ENCODE measurements at places on chromosomes 2 and 18.

DNA sequence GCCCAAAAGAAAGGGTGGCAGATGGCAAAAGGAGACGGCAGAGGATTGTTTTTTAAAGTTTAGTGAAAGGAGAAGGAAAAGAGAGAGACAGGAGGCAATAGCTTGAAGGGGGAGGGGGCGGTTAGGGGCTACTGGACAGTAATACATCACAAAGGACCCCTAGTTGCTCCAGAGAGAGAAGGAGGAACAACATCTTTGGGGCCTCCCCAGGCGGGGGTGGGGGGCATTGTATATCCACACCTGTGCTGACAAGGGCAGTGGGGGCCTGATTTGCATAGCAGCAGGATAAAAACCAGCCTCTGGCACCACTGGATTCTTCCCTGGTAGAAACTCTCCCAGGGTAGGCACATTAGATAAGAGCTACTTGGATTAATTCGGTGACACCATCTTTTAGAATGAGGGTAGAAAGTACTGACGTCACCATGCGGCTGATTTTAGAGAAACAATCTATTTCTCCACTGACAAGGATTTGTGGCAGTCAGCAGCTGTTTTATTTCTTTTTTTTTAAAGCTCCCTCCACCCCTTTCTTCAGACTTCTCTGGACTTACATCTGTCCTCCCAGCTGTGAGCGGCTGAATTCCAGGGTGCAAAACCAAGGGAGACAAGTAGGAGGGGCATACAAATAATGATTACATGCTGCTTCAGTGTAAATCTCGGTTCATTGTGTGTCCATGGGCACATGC, 199.8 kb upstream of the NRP2 start:
- no peak for DNase-seq

- no peak for DNase-seq
Measured at GRCh38 chr2:75180476-75180875, 18.8 kb downstream of the TACR1 start.

DNA sequence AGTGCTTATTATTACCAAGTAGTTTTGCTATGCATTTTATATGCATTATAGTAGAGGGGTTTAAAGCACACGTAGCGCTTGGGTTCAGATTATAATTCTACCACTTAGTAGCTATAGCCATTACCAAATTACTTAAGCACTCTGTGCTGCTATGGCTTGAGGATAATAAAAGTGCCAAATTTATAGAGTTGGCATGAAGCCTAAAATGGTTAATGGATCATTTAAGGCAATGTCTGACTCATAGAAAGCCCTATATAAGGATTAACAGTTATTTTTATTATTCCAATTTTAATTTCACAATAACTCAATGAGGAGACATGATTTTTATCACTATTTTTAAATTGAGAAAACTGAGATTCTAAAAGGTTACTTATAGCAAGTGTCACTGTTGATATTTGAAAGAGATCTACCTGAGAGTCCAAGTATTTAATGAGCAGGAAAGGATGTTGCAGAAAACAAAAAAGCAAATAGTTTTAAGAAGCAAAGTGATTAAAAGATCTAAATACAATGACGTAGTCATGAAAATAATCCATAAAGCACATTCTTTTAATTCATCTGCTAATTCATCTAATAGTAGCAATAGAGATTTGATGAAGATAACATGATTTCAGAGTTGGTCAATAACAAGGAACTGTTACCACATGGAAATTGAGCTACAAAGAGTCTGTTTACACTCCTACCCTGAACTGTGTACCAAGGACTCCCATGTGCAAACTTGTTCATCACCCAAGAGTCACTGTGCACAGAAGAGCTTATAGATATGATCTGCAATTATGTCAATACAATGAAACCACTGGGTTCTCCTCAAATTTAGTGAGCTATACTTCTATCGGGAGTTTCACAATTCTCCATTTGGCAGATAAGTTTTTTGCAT, 78.8 kb upstream of the DTNA start:
- DNase-seq, result no peak

DNA sequence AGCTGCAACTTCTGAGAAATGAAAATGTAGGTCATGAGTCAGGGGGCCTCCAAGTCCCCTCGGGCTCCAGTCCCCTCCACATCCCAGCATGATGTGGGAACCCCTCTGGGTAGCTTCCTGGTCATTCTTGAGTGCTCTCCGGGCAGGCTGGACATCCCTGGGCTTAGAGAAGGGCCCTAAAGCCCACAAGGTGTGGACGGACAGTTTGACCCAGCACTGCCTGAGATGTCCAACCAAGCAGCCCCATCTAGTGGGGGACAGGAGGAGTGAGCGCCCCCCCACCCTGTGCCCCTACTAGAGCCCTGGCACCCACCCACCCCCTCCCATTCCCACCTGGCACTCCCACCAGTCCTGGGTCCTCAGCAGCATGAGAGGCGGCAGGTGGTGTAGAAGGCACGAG, 46.0 kb downstream of the CYP27C1 start:
- DNase-seq, result no peak

GRCh38 chr2:200871151-200871550, 6.7 kb upstream of the CLK1 start:
- DNase-seq, result no peak

- DNase-seq, result no peak
Measured at GRCh38 chr2:229675569-229675968, 38.8 kb downstream of the DNER start.

All from Kasumi-1 (cell line).